ENCODE measurements at places on chromosomes 2 and 18.

DNA sequence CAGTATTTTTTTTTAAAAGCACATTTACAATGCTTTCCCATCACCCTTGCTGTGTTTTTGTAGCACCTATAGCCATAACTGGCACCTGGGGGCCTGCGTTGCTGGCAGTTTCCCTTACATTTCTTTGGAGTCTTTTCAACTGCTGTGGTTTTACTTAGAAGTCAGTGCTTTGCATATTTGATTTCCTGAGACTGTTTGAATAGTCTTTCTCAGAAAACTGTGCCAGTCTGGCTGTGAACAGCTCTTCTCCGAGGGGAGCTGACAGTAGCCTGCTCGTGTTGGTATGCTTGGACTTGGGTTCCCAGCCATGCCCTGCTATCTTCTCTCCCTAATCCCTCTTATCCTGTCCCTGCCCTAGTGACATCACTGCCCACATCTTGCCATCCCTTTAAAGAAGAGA lies 81.5 kb downstream of the DPP4 start:
- peak; percentile 71 for DNase-seq

DNA sequence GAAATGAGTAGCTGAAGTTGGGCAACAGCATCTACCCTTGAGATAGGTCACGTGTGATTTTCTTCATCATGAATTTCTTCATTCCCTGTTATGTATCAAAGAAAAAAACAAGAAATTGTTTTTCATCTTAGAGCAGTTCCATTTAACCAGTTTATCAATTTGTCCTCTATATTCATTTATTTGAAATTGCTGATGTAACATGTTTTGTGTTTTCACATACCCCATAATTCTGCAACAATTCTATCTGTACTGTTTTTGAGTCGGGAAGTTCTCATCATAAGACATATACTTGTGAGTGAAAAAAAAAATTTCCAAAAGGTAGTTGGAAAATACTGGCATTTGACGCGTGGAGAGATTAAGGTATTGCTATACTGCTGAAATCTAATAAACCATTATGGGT lies 422.6 kb upstream of the REG3G start:
- DNase-seq: no peak

DNA sequence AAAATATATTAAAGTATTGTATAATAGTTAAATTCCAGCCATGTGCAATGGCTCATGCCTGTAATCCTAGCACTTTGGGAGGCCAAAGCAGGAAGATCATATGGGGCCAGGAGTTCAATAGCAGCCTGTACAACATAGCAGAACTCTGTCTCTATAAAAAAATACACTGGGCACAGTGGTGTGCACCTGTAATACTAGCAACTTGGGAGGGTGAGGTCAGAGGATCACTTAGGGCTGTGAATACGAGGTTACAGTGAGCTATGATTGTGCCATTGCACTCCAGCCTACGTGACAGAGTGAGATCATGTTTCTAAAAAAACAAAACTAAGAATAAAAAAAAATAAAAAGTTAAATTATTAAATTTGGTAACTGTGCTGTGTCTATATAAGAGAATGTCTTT lies 36.1 kb downstream of the ZRANB3 start:
- DNase-seq: no peak

- DNase-seq: no peak
These were observed 591.2 kb downstream of the RNF144A start for GRCh38 chr2:7508296-7508943.

DNA sequence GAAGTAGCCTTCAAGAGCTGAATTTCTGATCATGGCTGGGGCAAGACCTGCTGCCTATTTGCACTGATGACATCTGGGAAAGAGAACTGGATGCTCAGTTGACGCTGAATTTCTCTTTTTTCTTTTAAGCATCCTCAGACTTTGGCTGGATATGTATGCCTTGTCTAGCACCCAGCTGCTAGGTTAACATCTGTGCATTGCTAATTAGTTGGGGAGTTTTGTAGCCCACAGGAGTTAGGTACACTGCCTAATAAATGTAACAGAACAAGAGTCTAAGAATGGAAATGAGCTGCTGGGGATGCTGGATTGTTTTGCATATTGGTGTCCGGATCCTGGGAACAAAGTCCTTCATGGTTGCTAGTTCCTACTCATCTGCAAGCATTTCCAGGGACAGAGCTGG lies 40.9 kb upstream of the STPG4 start:
- no peak for DNase-seq

DNA sequence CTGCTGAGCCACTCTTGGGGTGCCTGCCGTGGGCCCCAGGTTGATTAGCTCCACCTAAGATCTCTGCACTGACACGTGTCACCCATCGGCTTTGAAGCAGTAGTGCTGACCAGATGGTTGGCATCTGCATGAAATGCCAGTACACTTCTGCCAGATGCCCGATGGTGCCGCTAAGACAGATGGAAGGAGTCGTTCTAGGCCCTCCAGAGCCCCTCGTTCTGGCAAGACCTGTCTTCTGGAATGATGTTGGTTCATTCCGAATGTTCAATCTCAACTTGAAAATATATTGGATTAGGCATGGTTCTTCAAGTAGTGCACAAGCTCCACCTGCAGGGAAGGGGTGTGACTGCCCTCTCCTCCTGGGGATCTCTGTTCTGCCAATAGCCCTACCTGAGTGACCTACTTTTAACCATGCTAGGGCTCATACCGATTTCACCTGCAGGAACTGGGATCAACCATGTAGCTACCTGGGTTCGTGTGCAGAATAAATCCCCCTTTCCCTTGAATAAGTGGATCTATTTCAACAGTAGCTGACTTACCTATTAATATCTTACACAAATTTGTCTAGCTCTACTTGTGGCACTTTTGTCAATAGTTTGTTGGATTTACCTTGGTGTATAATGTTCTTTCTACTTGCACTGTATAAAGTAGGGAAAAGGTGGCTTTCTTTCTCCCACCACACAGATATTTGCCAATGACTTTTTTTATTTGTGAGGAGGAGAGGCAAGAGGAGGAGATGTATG lies 342.6 kb downstream of the CTNNA2 start:
- no peak for DNase-seq

- DNase-seq: no peak
These were observed 24.8 kb downstream of the WDR75 start for GRCh38 chr2:189466046-189466445.

DNA sequence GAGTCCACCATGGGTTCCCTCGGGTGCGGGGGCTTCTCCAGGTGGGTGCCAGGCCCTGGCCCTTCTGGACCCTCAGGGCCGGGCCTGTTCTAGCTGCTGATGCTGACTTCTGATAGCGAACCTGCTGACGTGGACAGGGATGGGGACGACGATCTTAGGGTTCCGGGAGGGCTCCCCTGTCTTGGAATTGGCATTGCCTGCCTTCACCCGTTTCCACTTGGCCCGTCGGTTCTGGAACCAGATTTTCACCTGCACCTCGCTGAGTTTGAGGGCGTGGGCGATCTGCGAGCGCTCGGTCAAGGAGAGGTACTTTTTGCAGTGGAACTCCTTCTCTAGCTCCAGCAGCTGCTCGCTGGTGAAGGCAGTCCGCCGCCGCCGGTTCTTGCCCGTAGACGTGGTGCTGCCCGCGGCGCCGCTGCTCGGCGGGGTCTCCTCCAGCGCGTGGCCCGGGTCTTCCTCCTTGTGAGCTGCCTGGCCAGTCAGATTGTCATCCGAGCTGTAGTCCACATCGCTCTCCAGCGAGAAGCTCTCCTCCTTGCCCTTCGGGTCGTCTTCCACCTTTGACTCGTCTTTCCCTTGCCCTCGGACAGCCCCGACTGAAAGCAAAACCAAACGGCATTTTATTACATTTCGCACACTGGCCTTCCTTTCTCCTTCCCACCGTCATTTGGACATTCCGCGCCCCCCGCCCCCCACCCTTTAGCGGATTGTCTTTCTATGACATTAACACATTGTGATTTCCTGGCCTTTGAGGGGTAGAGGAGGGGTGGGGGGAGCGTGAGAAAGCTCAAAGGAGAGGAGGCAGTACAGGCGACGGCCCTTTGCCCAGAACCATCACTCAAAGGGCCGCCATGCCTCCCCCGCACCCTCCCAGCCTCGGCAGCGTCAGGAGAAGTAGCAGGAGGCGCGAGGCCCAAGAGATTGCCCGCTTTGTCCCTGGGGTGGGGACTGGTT lies 2.1 kb downstream of the GBX2 start:
- DNase-seq: no peak

DNA sequence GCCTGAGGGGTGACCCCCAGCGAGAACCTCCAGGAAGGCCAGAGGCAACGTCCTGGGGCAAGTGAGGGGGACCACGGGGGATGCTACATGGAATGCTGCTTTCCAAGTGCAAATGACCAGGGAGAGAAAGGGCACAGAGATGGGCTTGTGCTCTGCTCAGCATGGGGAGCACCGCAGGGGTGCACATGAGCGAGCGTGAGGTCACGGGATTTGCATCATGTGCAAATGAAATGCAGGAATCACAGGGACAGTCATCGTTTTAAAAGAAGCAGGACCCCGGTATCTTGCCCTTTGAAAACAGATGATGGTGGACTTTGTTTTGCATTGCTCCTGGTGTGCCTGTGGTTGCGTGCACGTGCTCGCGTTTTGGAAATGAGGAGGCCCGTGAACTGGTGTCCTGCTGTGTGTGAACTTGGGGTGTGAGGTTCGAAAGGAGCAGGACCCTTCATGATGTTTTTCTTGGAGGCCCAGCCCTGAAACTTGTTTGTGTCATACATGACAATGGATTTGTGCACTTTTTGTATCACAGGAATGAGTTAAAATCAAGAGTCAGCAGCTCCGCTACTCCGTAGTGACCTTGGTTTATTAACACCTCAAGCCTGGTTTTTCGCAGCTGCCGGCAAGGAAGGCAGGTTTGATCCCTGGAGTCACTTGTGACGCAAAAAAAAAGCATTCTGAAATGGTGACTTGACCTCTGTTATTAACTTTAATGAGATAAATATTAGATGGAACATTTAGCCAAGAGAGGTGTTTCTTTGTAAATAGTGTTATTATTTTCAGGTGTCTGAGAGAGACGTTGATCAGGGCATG lies 234.5 kb downstream of the LDLRAD4 start:
- DNase-seq: no peak

DNA sequence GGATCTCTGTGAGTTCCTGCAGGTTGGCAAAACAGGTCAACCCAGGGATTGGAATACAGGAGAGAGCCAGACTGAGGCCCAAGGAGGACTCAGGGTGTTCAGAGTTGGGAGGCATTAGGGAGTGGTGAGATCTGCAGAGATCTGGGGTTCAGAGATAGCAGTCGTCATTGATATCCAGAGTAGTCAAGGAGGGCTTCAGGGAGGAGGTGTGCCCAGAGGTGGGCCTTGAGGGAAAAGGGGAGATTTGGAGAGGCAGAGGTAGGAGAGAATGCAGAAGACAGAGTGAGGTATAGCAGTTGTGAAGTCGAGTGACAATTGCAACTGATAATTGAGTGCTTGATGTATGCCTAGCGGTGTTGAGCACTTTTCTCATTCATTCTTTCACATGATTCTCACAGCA lies 70.3 kb downstream of the CTIF start:
- DNase-seq: no peak

DNA sequence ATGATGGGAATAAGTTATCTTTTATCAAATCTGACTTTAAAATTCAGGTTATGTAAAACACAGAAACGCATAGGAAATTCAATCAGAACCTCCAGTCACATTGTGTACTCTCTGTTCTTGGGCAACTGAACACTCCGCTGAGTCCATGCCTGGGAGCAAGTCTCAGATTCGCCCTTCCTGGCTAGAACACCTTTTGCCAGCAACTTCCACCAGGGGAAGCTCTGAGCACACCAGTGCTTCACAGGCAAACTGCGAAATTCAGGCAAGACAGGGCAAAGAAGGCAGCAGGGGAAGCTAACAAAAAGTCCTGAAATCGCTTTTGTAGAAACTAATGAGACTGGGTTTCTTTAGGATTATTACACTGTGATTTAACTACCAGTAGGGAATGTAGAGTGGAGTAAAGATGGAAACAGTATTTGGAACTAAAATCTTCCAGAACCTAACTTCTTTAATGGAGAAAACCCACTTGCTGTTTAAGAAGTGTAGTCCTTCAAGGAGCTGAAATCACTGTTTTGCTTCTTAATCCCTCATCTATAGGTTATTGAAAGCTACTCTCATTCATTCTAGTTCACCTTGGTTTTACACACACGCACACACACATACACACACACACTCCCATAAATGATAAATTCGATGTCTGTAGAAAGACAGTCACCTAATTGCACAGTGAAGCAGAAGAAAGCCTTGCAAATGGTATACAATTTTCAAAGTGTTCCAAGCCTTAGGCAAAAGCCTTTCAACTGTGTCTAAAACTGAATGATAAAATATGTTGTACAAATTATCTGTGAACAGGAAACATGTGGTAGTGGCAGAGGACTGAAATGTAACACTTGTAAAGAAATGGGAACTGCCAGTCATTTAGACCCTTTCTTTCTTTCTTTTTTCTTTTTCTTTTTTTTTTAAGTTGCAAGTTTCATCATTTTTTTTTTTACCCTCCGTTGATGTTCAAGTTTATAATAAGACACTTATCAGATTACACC lies 214.5 kb downstream of the TMEM182 start:
- DNase-seq: no peak

DNA sequence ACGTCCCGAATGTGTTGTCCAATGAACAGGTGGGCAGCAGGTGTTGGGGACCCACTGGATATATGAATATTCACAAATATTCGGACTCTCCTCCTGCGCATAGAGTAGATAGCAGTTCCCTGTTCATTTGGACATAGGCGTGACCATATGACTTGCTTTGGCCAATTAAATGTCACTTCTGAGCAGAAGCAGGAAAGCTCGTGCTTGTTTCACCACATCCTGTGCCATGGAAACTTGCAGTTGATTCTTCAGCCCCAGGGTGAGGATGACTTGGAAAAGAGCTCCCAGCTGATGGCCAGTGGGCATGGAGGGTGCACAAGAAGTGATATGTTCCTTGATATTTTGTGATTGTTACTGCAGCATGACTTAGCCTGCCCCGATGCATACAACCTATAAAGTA lies 52.6 kb downstream of the PTPRM start:
- no peak for DNase-seq

DNA sequence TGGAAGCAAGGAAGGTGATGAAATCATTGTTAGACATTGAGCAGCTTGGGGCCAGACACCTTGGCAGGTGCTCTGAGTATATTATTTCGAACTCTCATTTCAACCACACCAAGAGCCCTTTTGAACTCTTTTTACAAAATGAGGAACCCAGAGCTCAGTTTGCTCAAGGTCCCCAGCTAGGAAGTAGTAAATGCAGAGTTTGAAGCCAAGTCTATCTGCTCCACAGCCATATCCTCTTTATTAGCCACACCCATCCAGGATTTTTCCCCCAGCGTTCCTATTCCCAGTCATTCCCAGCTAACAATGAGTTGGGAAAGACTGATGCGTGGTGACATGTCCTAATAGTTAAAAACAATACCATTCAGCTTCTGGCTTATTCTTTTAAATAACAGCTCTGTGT lies 40.2 kb downstream of the SEMA4F start:
- DNase-seq: no peak

All from CD4-positive, alpha-beta T cell treated with Interleukin-17A for 1 hour (primary cell).